ENCODE measurements at places on chromosomes 7 and 10. TPM values are rescaled to one million over a fixed set of nuclear protein-coding genes. Genes with fewer than 3 reads are reported as not detected.

ICA1 gene
- total RNA-seq = under 0.01 TPM

AQP1 gene
- total RNA-seq = 1.00 TPM

IKZF1 gene
- not detected for total RNA-seq

UTF1 gene
- not detected for total RNA-seq

PRKCQ gene
- total RNA-seq = under 0.01 TPM

TMEM236 gene
- under 0.01 TPM for total RNA-seq

COL26A1 gene
- not detected for total RNA-seq

HOGA1 gene
- 0.28 TPM for total RNA-seq

HKDC1 gene
- 0.28 TPM for total RNA-seq

AHCYL2 gene
- total RNA-seq = 6.3 TPM

CPA4 gene
- total RNA-seq = 25.9 TPM

OPN1SW gene
- not detected for total RNA-seq

LRRC61 gene
- 0.85 TPM for total RNA-seq

PIK3AP1 gene
- total RNA-seq = 0.74 TPM

TMEM196 gene
- not detected for total RNA-seq

ADRA2A gene
- 0.18 TPM for total RNA-seq

SYNPO2L gene
- not detected for total RNA-seq
